ENCODE measurements at places on chromosomes 4 and X. TPM values are rescaled to one million over a fixed set of nuclear protein-coding genes. Genes with fewer than 3 reads are reported as not detected.

Gene AMTN
- not detected for total RNA-seq

Gene NSD2
- 116 TPM for total RNA-seq

Gene MAP9
- 9.8 TPM for total RNA-seq

DNA sequence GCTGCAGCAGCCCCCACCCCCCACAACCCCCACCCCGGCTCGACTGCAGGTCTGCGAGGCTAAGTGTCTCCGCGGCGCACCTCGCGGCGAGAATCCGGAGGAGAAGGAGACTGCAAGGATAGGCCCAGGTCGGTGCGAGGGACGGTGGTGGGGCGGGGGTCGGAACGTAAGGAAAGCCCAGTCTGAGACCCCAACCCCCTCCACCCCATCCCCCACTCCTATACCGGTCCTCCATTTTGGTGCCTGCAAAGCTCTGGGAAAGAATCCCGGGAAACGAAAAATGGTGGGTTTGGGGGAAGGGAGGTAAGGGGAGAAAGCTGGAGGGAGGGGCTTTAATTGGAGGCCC lies 614 bp downstream of the BEX3 start:
- no peak for DNase-seq

DNA sequence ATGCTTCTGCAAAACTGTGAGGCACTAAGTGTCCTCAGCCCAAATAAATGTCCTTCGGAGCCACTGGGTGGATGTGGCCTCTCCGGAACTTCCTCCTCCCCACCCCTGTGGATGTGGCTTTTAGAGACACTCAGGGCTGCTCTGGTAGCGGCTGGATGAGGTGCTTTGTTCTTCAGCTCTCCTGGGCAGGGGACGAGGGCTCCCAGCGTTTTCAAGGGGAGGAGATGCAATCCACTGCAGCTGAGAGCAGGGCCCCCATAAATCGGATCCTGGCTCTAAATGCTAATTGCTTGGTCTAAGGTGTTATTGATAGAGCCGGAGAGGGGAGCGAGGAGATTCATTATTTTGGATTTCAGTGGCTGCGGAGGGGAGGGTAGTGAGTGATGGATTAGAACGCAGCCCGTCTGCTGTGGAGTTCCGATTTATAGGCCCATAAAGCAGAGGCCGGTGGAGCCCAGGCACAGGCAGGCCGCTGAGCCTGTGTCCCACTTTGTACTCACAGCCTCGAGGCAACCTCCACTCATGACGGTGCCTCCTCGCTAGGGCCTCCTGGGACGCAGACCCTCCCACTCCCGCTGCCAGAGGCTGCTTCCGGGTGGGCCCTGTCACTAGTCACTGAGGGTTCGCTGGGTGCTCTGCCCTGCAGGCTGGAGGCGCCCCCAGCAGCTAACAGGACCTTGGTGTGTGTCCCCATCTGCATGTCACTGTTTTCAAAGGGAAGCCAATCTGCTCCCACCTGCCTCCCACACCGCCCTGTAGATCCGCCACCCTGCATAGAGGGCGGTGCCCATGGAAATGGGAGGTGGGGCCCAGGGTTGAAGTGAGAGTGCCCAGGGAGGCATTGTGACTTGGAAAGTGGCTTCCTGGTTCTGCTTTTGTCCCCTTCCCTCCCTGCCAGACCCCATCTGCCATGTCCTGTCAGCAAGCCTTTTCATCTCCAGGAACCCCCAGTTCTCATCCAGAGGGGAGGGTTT lies 135.4 kb upstream of the PSAPL1 start:
- DNase-seq: no peak

Measured in Panc1 (cell line).